ENCODE measurements at places on chromosomes 11 and 22.

GRCh38 chr22:49793296-49793695 lies 34.4 kb downstream of the BRD1 start:
- DNase-seq = no peak

DNA sequence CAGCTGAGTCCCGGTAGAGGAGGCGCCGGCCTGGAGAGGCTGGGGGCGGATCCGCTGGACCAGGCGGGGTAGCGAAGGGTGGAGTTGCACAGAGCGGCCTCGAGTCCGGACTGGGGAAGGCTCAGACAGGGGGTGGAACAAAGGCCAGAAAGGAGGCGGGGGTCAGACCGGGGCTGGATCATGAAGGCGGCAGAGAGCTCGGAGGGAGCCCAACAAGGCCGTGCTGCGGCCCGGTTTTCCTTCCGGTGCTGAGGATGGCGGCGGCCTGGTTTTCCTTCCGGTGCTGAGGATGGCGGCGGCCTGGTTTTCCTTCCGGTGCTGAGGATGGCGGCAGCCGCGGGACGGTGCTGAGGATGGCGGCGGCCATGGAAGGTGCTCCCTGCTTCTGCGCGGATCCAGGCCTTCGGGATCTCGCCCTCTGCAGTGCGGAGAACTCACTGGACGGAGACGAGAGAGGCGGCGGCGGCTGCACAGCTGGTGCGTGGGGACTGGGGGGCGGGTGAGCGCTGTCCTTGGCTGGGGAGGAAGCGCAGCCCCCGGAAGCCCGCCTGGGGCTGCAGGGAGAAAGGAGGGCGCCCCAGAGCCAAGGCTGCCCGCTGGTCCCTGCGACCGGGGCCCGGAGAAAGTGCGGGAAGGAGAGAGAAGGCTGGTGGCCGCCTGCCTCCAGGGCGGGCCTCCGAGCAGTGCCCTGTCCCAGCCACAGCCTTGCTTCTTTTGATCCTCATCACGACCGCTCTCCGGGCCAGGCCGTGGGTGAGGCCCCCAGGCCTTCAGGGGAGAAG lies 350.4 kb upstream of the B3GAT1 start:
- no peak for DNase-seq

DNA sequence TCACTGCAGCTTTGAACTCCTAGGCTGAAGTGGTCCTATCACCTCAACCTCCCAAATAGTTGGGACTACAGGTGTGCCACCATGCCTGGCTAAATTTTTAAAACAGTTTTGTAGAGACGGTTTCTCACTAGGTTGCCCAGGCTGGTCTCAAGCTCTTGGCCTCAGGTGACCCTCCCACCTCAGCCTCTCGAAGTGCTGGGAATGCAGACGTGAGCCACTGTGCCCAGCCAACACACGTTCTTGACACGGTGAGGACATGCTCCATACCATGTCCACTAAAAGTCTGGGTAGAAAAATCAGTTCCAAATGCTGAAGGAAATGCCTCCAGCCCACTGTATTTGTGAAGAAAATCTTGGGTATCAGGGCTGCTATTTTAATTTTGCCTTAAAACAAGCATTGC lies 46.9 kb downstream of the PDHX start:
- DNase-seq = no peak

GRCh38 chr11:16365581-16366228 lies 9.4 kb upstream of the SOX6 start:
- DNase-seq = peak; percentile 56

- DNase-seq = no peak
Observed at GRCh38 chr11:99160447-99160846, 139.7 kb downstream of the CNTN5 start.

DNA sequence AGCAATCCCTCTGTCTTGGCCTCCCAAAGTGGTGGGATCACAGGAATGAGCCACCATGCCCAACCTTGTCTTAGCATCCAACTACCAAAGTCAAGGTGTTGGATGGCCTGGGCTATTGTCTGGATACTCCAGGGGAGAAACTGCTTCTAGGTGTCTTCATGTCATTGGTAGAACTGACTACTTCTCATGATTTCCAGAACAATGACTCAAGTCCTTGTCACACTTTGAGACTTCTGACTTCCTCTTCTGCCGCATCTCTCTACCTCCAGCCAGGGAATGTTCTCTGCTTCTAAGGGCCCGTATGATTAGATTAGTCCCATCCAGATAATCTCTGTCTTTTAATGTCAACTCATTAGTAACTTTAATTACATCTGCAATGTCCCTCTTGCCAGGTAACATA lies 30.6 kb downstream of the APOL6 start:
- DNase-seq = no peak

DNA sequence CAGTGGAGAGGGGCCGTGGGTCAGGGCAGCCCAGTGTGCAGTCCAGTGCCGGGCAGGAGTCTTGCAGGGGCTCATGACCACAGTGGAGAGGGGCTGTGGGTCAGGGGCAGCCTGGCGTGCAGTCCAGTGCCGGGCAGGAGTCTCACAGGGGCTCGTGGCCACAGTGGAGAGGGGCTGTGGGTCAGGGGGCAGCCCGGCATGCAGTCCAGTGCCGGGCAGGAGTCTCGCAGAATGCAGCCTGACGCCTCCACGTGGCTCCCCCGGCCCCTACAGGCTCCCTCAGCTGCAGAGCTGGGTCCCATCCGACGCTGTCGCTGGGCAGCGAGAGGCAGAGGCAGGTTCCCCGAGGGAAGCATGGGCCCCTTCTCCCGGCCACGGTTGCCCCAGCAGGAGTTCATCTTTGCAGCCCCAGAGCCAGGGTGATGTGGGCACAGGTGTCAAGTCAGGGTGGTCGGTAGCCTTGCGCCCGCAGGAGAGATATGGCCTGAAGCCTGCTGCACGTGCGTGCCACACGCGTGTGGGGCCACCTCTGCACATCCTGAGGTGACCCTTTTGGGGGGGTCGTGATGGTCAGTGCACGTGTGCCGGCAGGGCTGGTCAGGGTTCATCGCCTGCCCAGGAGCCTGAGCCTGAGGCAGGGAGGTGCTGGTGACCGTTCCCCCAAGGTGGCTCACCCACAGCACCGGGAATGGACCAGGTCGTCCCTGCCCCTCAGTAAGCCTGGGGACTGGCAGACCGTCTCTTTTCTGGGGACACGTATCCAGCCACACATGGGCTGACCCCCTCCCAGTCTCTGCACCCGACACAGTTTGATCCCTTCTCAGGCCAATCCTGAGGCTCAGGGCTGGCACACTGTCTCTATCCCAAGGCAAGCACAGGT lies 2.9 kb downstream of the IFITM5 start:
- DNase-seq = no peak

- no peak for DNase-seq
Observed at GRCh38 chr11:65790902-65791650, 4.2 kb downstream of the OVOL1 start.

- DNase-seq = no peak
Observed at GRCh38 chr11:130209954-130210854, 50.6 kb downstream of the ST14 start.

GRCh38 chr11:133896028-133896427 lies 50.7 kb upstream of the SPATA19 start:
- no peak for DNase-seq

DNA sequence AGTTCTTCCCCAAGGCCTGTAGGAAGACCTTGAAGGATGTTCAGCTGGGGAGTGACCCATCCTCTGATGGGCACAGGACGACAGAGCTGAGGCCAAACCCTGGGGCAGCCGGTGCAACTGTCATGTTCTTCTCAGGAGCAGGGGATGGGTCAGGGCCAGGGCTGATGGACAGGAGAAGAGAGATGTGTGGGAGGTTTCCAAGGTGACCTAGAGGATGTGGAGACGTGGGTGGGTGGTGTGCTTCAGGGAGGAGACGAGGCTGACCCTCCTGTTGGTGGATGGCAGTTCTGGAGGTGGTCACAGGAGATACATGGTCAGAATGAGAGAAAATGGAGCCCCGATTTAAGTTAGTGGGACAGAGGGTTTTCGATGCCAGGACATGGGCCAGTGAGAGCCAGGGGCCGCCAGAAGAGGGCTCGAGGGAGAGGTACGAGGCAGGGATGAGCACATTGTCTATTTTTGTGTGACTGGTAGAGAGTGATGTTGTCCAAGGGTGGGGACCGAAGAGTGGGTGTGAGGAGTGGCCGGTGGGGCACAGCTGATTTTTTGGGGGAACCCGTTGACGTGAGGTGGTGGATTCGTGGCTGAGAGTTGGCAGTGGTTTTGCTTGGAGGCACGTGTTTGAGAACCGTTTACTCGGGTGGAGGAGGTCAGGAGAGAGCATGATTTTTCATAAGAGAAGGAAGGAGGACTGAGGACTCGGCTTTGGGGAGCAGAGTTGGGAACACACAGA lies 14.6 kb downstream of the TBC1D22A start:
- no peak for DNase-seq

DNA sequence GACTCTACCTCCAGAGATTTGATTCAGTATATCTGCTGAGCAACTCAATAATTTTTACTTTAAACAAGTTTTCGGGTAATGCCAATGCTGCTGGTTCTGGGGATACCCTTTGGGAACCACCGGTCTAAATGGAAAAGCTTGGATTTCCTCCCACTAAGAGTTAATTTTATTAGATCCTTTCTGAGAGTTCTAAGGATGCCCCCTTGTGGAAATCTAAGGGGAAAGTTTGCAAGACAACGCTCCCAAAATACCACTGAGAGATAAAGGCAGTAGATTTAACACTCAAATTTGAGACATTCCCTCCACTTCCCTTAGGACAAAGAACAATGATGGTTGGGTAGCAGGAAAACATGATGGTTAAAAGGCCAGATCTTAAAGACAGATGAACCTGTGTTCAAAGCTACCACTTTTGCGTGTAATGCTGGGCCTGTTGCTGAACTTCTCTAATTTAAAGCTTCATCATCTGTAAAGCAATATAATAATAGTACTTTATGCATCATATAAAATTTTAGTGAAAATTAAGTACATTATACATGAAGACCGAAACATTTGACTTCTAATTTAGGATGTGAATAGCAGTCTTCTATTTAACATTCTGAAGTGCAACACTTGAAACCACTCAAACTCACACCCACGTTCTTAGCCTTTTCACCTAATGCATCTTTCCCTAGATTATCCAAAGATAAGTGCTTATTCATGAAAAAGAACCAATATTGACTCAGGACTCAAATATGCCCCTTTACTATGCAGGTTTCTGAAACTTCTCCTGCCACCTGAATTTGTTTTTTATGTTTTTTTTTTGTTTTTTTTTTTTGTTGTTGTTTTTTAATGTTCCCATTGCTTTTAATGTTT lies 110.1 kb upstream of the LUZP2 start:
- peak; percentile 29 for DNase-seq

DNA sequence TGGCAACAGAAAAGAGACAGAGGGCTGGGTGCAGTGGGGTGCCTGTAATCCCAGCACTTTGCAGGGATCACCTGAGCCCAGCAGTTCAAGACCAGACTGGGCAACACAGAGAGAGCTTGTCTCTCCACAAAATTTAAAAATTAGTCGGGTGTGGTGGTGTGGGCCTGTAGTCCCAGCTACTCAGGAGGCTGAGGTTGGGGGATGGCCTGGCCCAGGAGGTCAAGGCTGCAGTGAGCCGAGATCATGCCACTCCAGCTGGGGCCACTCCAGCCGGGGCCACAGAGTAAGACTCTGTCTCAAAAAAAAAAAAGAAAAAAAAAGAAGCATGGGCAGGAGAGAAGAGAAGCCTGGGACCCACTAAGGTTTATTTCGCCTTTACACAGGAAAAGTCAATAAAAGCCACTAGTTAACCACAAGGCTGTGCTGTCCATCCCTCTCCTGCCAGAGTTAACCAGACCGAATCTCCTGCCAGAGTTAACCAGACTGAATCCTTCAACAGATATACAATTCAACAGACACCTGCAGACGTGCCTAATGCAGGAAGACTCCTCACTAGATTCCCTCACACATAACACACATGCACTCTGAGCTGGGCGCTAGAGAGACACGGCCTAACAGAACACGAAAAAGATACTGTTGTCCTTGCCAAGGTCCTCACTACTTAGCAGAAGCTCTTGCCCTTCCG lies 29.8 kb downstream of the MICAL3 start:
- DNase-seq = no peak

DNA sequence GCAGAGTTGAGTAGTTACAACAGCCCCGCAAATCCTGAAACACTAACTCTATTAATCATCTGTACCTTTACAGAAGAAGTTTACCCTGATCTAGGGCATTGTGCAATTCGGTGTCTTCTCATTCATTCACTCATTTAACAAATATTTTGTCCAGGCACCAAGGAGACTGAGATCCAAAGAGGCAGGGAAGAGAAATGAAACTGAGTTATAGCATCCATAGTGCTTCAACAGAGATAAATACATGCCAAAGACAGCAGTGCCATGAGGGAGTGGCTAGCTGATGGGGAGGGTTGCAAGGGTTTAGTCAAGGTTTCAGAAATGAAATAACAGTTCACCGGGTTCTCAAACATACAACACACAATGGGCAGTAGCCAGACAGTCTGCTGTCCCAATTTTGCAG lies 40.2 kb upstream of the MTNR1B start:
- no peak for DNase-seq

GRCh38 chr11:71151561-71151960 lies 100.8 kb downstream of the SHANK2 start:
- DNase-seq = no peak

DNA sequence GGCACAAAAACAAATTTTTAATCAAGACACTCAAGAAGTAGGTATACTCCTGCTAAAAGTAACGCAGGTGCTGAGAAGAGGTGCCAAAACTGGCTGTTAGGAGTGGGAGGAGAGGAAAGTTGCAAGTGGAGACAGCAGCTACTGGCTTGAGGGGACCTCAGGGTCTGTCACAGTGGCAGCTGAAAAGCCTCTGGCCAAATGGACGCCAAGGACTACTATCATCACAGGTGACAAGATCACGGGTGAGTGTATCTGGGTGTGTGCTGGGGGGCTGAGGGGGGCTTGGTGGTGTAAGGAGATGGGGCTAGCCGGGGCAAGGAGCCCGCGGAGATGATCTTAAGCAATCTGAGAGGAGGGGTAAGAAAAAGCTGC lies 687 bp downstream of the ZNF202 start:
- DNase-seq = peak; percentile 6

DNA sequence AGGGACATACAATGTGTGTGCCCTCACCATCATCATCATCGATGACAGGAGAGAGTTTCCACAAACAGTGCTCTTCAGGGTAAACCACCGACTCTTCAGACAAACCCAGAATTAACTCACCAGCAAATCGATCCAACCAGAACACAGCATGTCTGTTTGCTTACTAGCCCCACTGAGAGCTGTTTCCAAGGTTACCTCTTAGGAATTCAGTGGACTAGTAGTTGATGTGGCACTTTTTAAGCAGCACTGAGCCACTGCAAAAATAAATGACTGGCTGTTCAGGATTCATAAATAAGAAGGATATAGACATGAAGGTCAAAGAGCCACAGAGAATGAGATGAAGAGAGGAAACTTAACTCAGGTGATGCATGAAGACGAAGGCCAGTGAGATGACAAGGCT lies 83.1 kb downstream of the PARVA start:
- no peak for DNase-seq

GRCh38 chr22:22618923-22619322 lies 25.5 kb upstream of the GGTLC2 start:
- no peak for DNase-seq

All from COLO829 (cell line).